HFFc6 (cell line): ENCODE measurements at places on chromosomes 1 and 21.

DNA sequence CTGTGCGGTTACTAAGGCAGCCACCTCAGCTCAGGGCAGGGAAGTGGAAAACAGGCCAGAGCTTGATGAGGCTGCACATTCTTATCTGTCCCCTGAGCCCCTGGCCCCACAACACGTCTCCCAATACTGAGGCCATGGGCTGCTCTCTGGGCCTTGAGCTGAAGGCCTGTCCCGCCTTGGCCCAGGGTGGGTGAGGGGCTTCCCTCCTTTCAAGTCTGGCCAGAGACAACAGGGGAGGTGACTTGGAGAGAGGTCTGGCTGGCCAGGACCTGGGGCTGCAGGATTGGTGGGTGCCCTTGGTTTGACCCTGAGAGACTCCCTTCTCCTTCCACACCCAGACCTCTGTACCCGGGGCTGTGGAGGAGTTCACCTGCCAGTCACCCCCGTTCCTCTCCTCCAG, 563.8 kb downstream of the PTPRU start:
- DNase-seq: no peak

DNA sequence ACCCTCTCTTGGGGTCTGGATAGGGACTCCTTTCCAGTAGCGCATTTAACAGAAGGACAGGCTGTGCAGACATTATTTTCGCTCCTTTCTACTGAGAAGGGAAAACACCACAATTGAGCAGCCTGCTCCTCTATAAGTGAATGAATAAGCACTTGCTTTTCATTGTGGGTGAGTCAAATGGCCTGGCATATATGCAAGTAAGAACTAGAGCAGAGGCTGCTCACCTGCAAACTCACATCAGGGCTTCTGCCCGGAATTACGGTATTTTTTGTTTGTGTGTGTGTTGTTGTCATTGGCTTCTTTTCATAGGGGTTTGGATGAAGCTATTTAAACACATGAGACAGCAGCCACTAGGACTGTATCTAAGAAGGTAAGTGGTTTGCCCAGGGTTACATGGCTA, 200.1 kb upstream of the CAMK1G start:
- DNase-seq: no peak

DNA sequence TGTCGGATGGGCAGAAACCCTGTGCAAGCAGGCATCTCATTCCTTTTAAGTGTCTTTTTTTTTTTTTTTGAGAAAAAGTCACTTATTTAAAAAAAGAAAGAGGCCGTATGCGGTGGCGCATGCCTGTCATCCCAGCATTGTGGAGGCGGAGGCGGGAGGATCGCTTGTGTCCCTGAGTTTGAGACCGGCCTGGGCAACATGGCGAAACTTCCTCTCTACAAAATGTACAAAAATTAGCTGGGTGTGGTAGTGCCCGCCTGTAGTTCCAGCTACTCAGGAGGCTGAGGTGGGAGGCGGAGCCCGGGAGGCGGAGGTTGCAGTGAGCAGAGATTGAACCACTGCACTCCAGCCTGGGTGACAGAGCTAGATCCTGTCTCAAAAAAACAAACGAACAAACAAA, 1.7 kb downstream of the GPR137B start:
- DNase-seq: no peak

DNA sequence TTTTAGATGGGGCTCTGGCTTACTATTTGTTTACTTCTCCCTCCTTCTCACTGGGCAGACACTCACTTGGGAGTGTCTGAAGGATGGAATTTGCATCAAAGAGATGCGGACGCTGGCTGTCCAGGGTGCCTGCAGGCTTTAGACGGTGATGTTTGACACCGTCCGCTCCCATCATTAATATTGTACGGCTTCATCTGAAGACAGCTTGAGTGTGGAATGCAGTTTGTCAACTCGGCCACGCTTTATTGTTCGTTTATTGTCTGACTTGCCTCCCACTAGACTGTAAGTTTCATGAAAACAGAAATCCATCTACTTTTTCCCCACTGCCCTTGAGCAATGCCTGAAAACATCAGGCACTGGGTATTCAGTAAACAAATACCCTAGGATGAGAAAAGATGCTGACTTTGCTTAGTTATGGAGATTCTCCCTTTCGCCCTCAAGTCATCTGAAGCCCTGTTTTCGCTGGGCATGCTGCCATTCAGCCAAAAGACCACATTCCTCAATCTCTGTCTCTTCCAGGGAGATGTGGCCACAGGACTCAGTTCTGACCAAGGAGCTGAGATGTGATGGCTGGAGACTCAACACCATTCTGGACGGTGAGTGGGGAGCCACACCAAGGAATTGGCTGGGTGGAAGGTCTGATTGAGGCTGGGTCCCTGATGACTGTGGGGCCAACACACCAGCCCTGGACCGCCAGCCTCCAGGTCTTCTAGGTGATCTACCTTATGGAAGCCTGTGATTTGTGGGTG, 87.6 kb downstream of the BCAR3 start:
- DNase-seq: no peak

DNA sequence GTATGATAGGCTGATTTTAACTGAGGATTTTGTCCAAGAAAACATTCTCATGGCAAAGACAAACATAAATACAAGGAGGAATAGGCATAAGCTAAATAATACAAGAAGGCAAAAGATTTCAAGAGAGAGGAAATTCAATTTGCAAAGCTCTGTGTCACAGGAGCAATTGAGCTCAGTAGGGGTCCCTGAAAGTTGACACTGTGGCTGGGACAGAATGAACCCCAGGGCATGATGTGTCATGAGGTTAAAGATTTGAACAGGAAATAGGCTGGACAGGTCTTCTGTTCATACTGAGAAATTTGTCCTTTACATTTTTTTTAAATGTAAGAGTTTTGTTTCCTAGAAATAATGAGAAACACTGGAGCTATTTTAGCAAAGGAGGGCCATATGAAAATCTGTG, 555.4 kb upstream of the NEGR1 start:
- no peak for DNase-seq

DNA sequence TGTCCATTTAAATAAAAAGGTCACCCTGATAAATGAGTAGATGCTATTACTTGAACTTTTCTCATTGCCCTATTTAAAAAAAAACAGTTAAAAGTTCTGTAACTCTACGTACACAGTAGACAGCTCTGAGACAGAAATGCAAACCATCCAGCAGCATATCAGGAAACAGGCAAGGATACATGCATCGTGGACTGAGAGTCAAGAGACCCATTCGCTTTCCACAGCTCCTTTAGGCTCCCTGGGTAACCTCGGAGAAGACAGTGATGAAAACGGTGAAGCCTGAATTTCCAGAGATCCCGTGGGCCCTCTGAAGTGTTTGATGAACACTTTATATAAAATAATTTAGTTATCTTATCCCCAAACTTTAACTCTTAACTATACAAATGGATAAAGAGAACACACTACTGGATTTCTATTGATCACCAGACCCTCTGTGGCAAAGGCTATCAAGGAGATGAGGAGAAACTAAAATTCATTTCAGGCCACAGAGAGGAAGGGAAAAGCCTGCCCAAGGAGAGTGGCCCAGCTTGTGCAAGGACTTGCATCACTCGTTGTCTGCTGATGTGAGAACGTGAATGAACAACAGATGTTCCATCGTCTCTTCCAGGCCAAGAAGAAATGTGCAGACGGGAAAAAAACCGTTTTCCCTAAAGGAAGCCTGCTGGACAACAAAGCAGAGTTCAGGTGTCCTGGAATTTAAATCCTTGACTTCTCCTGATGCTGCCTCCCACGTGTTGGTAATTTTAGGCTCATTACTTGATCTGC, 131.0 kb downstream of the TGFBR3 start:
- DNase-seq: no peak
